ENCODE measurements at places on chromosomes 3 and 15. TPM values are rescaled to one million over a fixed set of nuclear protein-coding genes. Genes with fewer than 3 reads are reported as not detected.

The TUSC7 gene
- not detected for total RNA-seq

The STRIT1 gene
- total RNA-seq = not detected

The HMG20A gene
- 22.7 TPM for total RNA-seq

The CPN2 gene
- not detected for total RNA-seq

The ZPLD1 gene
- not detected for total RNA-seq

The DOCK3 gene
- total RNA-seq = 1.5 TPM

The SLC6A11 gene
- not detected for total RNA-seq

The DMXL2 gene
- total RNA-seq = 22.4 TPM

The RARB gene
- total RNA-seq = not detected

The TP63 gene
- not detected for total RNA-seq

The THOC7 gene
- total RNA-seq = 41.2 TPM

The GRIP2 gene
- under 0.01 TPM for total RNA-seq

The POLQ gene
- total RNA-seq = 2.4 TPM

The PPIB gene
- 709 TPM for total RNA-seq

The GREM1 gene
- 0.65 TPM for total RNA-seq

The EFCAB12 gene
- total RNA-seq = under 0.01 TPM

The GOLGA8K gene
- 0.39 TPM for total RNA-seq

The RRP9 gene
- total RNA-seq = 8.6 TPM

The IGSF11 gene
- total RNA-seq = 0.11 TPM

The ROPN1 gene
- not detected for total RNA-seq

The MOBP gene
- total RNA-seq = not detected

The FEZF2 gene
- not detected for total RNA-seq

The AADAC gene
- total RNA-seq = not detected

The SHF gene
- total RNA-seq = 10.6 TPM

The TF gene
- total RNA-seq = not detected

The BFSP2 gene
- total RNA-seq = not detected

The ENTPD3 gene
- not detected for total RNA-seq

The OR5K2 gene
- not detected for total RNA-seq
